AG09309 (cell line): ENCODE measurements at places on chromosomes 4 and X.

GRCh38 chr4:95637043-95637600 is 88.3 kb upstream of the UNC5C start:
- no peak for DNase-seq

- no peak for DNase-seq
Measured at GRCh38 chrX:79413963-79414362, 46.8 kb upstream of the ITM2A start.

GRCh38 chr4:24657768-24658617 is 73.6 kb upstream of the DHX15 start:
- no peak for DNase-seq

- DNase-seq, result no peak
Measured at GRCh38 chr4:153027866-153028265, 91.7 kb downstream of the FHDC1 start.

DNA sequence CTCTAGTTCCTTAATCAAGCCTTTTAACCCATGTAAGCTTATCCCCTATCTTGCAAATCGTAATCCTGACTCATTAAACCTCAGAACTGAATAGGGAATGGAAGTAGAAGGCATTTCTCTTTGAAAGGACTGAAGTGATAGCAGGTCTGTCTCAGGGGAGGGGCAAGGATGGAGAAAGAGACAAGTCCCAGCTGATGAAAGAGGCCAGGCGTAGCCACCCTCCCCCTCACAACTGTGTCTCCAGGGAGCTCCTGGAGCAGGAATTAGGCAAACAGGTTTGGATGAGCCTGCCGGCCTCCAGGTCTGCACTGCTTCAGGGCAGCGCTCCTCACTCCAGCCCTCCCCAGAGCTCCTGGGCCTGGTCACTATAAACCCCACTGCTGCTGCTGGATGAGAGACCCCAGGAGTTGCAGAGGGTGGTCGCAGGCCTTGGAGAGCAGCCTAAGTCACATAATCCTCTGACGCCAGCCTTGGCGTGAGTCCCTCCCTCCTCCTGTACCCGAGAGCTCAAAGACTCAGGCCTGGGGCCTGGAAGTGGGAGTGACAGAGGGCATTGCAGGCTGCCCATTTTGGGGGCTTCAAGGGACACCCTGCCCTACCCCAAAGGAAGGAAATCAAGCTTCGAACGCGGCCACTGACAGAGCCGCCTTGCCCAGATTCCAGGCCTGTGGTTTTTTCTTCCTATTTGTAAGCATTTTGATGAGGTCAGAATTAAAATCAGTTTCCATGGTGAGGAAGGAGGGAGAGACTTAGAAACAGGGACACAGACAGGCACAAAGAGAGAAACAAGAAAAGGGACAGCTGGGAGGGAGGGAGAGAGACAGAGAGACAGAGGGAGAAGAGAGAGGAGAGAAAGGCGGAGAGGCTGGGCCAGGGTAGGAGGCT is 21.2 kb upstream of the MSX1 start:
- no peak for DNase-seq

- DNase-seq, result no peak
Measured at GRCh38 chr4:162457071-162457865, 293.5 kb upstream of the FSTL5 start.

DNA sequence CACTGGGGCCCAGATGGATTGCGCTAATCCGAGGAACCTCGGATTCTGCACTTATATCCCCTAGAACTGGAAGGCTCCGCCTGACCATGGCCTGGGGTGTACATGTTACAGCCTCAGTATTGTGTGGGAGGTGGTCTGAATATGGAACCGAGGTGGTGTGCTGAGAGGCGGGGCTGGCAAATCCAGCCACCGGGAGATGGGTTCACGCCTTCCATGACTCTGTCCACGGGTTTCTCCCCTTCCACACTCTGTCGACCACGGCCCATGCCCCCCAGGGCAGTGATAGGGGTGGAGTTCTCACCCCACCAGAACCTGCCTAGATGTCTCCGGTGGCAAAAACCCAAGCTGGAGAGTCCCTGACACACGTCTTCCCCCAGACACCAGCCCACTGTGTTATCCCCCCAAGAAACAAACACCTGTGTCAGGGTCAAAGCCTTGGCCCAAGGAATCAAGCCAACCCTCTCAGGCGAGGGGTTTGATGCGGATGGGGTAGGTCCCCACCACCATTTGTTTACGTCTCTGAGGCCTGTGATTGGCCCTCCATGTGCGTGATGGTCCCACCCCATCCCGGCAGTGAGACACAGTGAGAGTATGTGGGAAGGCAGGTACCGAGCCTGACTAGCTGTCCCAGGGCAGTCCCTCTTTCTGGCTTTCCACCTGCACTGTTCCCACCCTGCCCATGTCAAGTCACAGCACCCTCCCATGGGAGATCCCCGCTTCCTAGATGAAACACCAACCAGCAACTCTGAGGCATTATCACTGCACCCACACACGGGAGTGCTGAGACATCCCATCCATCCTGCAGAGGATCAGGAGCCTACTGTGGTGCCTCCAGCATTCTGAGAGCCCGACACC is 6.6 kb upstream of the LOC101059915 start:
- no peak for DNase-seq

- no peak for DNase-seq
Measured at GRCh38 chrX:115559672-115560071, 1.3 kb upstream of the PLS3 start.

DNA sequence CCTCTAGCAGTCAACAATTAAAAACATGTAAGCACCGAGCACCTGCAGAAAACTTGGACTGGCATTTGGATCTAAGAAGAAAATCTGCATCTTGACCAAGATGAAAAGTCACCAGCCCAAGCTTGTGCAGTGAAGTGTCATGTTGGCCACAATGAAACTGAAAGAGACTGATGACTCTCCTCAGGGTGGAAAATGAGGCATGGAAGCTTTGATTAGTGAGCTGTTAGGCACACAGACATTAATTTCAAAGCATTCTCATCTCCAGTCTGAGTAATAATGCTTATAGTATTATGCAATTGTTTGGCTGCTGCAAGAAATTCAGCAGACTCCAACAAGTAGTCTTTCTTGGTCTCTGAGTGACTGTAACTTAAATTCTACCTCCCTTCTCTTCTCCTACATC is 150.1 kb downstream of the AR start:
- DNase-seq, result no peak

DNA sequence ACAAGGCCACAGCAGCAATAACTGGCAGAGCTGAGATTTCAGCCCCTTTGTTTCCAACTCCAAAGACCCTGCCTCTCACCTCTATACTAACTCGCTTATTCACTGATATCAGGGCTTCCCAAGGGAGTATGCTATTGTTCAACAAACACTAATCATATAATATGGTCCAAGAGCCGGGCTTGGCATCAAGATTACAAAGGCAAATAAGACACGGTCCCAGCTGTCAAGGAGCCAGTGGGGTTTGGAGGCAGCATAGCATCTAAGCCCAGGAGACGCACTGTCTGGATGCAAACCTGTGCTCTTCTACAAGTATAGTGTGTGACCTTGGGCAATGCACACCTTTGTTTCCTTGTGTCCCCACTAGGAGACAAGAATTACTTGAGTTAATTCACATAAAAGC is 28.7 kb downstream of the PAPSS1 start:
- DNase-seq, result no peak
